HFFc6 (cell line): ENCODE measurements at places on chromosomes 13 and 19. TPM values are rescaled to one million over a fixed set of nuclear protein-coding genes. Genes with fewer than 3 reads are reported as not detected.

DNA sequence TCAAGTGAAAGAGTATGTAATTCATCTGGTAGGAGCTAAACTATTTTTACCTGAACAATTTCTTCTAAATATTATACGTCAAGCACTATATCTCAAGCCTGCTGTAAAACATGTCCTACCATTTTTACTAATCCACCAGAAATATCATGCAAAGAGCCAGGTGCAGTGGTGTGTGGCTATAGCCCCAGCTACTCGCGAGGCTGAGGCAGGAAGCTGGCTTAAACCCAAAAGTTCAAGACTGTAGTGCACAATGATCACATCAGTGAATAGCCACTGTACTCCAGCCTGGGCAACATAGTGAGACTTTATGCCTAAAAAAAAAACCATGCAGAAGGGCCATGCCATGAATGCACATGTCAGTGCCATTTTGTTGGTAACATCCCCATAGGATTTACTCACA is 20.7 kb upstream of the CLN5 start:
- DNase-seq = no peak
- peaks cover 27% of the 10 kb centered on the region for H3K27me3 ChIP-seq
- H3K36me3 ChIP-seq = no peaks in the 10 kb centered on the region

GRCh38 chr19:38433268-38433733 is at the start of gene RYR1:
RYR1 (plus strand) TSS chr19:38433691; CDS start chr19:38433830, 139 bp downstream.
- no peaks in the 10 kb centered on the region for H3K36me3 ChIP-seq
- no peaks in the 10 kb centered on the region; the same call in 1 of the 2 replicates for H3K4me1 ChIP-seq
- peaks cover 16% of the 10 kb centered on the region for H3K27me3 ChIP-seq

DNA sequence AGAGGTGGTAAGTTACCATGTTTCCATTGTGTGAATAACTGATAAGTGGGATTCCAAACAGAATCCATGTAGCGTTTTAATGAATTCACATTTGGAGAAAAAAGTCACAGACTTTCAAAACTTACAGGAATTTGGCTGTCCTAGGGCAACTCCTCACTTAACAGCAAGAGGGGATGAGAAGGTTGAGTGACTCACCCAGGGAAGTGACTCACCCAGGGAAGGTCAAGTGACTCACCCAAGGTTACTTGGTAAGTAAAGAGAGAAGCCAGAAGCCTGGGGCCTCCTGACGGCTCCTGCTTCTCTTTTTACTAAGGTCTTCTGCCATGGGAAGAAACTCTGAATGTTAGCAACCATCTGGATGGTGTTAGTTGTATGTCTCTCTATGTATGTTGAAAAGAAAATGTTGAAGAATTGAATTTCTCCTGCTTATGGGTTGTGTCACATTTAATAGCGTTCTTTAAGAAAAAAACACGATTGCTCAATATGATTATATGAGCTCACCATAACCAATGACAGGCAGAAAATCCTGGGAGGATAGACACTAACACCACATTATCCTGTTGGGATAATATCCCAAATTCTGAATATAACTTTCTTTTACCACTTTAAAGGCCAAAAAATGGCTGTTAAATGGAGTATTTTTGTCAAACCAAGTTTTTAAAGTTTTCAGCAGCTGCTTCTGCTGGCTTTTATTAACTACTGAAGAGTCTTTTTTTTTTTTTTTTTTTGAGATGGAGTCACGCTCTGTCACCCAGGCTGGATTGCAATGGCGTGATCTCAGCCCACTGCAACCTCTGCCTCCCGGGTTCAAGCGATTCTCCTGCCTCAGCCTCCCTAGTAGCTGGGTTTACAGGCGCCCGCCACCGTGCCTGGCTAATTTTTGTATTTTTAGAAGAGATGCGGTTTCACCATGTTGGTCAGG is 195.6 kb downstream of the GGACT start:
- peak; percentile 98 for DNase-seq
- H3K4me1 ChIP-seq = no peaks in the 10 kb centered on the region; the same call in 1 of the 2 replicates
- no peak overlapping the region for H3K27ac ChIP-seq
- no peaks in the 10 kb centered on the region for H3K27me3 ChIP-seq
- peaks cover 5% of the 10 kb centered on the region for H3K36me3 ChIP-seq

- H3K27me3 ChIP-seq = peaks cover 1% of the 10 kb centered on the region
- no peak overlapping the region for H3K4me3 ChIP-seq
- no peak for DNase-seq
- no peaks in the 10 kb centered on the region for H3K36me3 ChIP-seq
- H3K27ac ChIP-seq = no peak overlapping the region
- no peaks in the 10 kb centered on the region for H3K4me1 ChIP-seq
These were observed 22.3 kb downstream of the PEPD start for GRCh38 chr19:33499248-33499647.

DNA sequence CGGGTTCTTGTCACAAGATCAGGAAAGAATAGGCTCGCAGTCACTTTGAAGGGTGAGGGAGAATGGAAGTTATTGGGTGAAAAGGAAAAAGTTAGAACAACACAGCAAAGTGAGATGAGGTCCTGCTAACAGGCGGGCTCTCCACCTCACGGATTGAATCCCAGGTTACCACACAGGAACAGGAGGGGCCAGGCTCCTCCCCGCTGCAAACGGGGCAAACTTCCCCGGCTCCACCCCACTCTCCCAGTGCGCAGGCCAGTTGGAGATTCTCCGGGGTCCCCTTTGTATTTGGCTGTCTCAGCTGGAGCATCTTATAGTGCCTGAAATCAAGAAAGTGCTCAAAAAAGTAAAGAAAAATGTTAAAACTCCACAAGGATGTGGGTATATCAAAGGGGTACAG is 78.3 kb upstream of the IPO5 start:
- no peak overlapping the region for H3K4me3 ChIP-seq
- H3K4me1 ChIP-seq = peaks cover 26% of the 10 kb centered on the region
- no peak overlapping the region for H3K27ac ChIP-seq
- no peak for DNase-seq
- H3K36me3 ChIP-seq = no peaks in the 10 kb centered on the region

GRCh38 chr19:31648347-31648746 is 299.1 kb upstream of the TSHZ3 start:
- no peaks in the 10 kb centered on the region for H3K36me3 ChIP-seq
- DNase-seq = no peak
- no peak overlapping the region for H3K27ac ChIP-seq
- no peaks in the 10 kb centered on the region for H3K4me1 ChIP-seq

DNA sequence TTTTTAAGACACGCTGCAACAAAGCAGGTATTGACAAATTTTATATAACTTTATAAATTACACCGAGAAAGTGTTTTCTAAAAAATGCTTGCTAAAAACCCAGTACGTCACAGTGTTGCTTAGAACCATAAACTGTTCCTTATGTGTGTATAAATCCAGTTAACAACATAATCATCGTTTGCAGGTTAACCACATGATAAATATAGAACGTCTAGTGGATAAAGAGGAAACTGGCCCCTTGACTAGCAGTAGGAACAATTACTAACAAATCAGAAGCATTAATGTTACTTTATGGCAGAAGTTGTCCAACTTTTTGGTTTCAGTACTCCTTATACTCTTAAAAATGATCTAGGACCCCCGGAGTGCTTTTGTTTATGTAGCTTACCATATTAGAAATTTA is 1.2 kb downstream of the BRCA2 start:
- peak overlapping the region; percentile 100 for H3K27ac ChIP-seq
- no peaks in the 10 kb centered on the region for H3K27me3 ChIP-seq
- peaks cover 17% of the 10 kb centered on the region for H3K4me1 ChIP-seq
- H3K36me3 ChIP-seq = no peaks in the 10 kb centered on the region; the same call in 1 of the 2 replicates

GRCh38 chr13:27257233-27257568 is 5.8 kb downstream of the RPL21 start:
- H3K27ac ChIP-seq = no peak overlapping the region; the same call in 1 of the 2 replicates
- DNase-seq = no peak
- peaks cover 55% of the 10 kb centered on the region for H3K36me3 ChIP-seq
- no peak overlapping the region for H3K4me3 ChIP-seq
- peaks cover 2% of the 10 kb centered on the region; the same call in 1 of the 2 replicates for H3K27me3 ChIP-seq

DNA sequence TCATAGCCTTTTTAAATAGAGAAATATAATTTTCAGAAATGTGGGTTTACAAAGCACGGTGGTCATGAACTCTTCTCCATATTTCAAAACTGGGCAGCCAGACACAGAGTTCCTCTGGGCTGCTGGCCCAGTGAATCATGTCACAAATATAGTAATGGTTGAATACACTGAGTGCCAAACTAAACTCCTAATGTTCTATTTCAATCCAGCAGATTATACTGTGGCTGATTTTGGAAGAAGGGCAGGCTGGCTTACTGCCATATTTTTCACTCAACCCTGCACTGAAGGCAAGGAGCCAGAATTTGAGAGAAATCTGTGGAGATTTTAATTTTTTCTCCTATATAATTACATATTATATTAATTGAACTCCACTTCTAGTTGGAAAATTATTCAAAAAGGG is 17.0 kb upstream of the PRR20A start:
- no peak for DNase-seq
- no peak overlapping the region for H3K27ac ChIP-seq
- no peaks in the 10 kb centered on the region for H3K27me3 ChIP-seq
- no peaks in the 10 kb centered on the region for H3K36me3 ChIP-seq

DNA sequence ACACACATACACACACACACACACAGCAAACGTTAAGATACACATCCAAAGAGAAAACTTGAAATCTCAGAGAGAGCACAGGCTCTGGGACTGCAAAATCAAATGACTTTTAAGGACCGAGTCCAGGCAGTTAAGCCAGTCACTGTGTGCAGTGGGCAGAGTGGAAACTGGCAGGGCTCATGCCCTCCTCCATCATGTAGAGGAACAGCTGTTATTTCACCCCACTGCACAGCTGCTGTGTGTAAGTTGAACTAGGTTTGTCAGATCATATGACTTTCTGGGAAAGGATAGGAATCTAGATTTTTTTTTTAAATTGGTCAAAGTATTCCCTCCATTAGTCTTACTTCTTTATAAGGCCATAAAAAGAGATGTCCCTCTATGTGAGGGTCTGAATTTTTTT is 1002.1 kb downstream of the UQCRFS1 start:
- no peak overlapping the region for H3K4me3 ChIP-seq
- no peaks in the 10 kb centered on the region for H3K4me1 ChIP-seq
- H3K27me3 ChIP-seq = no peaks in the 10 kb centered on the region; the same call in 1 of the 2 replicates
- DNase-seq = no peak

DNA sequence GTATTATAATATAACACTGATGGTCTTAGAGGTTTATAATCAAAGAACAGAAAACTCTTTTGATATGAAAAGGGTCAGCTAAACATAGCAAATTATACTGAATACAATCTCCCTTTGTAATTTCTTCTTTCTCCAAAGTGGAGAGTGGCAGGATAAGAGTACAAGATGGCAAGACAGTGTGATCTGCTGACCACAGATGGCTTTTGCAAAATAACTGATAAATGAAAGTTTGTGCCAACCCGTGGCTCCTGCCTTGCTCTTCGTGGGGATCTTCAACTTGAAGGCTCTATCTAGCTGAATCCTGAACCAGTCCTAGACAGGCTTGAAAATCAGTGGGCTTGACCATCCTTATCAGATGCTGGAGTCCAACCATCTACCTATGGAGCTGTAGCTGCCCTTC is 185.7 kb downstream of the VWA8 start:
- no peaks in the 10 kb centered on the region for H3K4me1 ChIP-seq
- peaks cover 7% of the 10 kb centered on the region; the same call in 1 of the 2 replicates for H3K36me3 ChIP-seq
- no peaks in the 10 kb centered on the region for H3K27me3 ChIP-seq
- H3K4me3 ChIP-seq = no peak overlapping the region

- no peak overlapping the region for H3K27ac ChIP-seq
- no peak overlapping the region for H3K4me3 ChIP-seq
- H3K4me1 ChIP-seq = peaks cover 7% of the 10 kb centered on the region
- peak; percentile 63 for DNase-seq
These were observed 21.9 kb upstream of the CPB2 start for GRCh38 chr13:46126552-46127357.

GRCh38 chr19:45464852-45465441 is 2.8 kb upstream of the FOSB start:
- H3K4me3 ChIP-seq = no peak overlapping the region
- peaks cover 10% of the 10 kb centered on the region for H3K4me1 ChIP-seq
- no peaks in the 10 kb centered on the region for H3K36me3 ChIP-seq

DNA sequence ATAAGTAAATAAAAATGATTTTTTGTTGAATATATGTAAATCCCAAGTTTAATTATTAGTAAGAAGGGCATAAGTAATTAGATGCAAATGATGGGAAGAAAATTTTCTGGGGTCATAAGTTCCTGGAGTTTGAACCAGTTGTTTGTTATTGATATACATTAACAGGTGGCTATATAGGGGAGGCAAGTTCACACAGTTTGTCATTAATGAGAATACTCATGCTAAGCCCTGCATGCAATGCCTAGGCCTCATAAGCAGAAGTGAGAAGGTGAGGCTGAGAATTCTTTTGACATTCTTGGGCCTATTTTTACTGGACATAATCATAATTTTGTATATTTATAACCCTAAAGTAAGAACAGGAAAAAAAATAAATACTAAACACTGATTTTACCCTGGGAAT is 1210.7 kb upstream of the PCDH9 start:
- no peak for DNase-seq
- H3K4me1 ChIP-seq = no peaks in the 10 kb centered on the region
- no peaks in the 10 kb centered on the region for H3K27me3 ChIP-seq
- no peak overlapping the region for H3K27ac ChIP-seq

- no peaks in the 10 kb centered on the region; the same call in 1 of the 2 replicates for H3K36me3 ChIP-seq
- H3K27ac ChIP-seq = no peak overlapping the region
- H3K4me1 ChIP-seq = peaks cover 37% of the 10 kb centered on the region
- H3K27me3 ChIP-seq = peaks cover 2% of the 10 kb centered on the region
These were observed 3.1 kb upstream of the SUCLA2 start for GRCh38 chr13:48004201-48004600.

DNA sequence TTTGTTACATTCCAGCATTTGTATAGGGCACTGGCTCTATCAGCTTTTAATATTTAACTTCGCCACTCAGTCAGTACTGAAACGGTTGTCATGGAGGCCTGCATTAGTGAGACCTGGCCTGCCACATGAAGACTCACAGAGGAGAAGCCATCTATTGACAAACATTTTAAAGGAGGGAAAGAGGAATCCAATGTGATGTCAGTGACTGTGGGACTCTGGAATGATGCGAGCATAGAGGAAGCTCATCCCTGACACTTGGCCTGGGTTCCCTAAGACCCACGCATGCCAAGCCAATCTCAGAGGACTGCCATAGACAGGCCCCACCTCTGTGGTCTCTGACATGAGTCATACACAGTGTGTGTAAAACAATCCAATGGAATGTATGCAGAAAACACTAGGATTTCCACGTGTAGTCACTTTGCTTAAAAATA is 7.9 kb upstream of the DPY19L3 start:
- peak; percentile 83 for DNase-seq
- peaks cover 13% of the 10 kb centered on the region for H3K36me3 ChIP-seq
- no peak overlapping the region; the same call in 1 of the 2 replicates for H3K4me3 ChIP-seq
- peak overlapping the region; percentile 74 for H3K27ac ChIP-seq
- peaks cover 21% of the 10 kb centered on the region for H3K4me1 ChIP-seq

- DNase-seq = no peak
- peaks cover 51% of the 10 kb centered on the region for H3K4me1 ChIP-seq
- H3K27me3 ChIP-seq = peaks cover 2% of the 10 kb centered on the region; the same call in 1 of the 2 replicates
- peak overlapping the region; percentile 83 for H3K4me3 ChIP-seq
- peak overlapping the region; percentile 90 for H3K27ac ChIP-seq
These were observed 95.0 kb downstream of the ARHGEF7 start for GRCh38 chr13:111210091-111210490.

GRCh38 chr19:2507109-2507508 is 31.2 kb downstream of the GADD45B start:
- peak overlapping the region; percentile 37 for H3K4me3 ChIP-seq
- peak overlapping the region; percentile 68; the same call in 1 of the 2 replicates for H3K27ac ChIP-seq
- H3K4me1 ChIP-seq = peaks cover 21% of the 10 kb centered on the region
- H3K36me3 ChIP-seq = no peaks in the 10 kb centered on the region
- peak; percentile 45 for DNase-seq

- no peaks in the 10 kb centered on the region for H3K36me3 ChIP-seq
- H3K27me3 ChIP-seq = no peaks in the 10 kb centered on the region; the same call in 1 of the 2 replicates
- no peak for DNase-seq
These were observed 136.3 kb downstream of the DCT start for GRCh38 chr13:94343243-94343585.

TPRX1 gene
- not detected in 3 replicates for total RNA-seq

JSRP1 gene
- 0.83 to 0.87 TPM (median 0.84 TPM) in 3 replicates for total RNA-seq

IL4I1 gene
- total RNA-seq = 0.48 TPM in 1 of 2 replicates, not detected in the other

CGB7 gene
- 0.55 and 2.1 TPM in 2 replicates for total RNA-seq

C13orf42 gene
- total RNA-seq = not detected in 3 replicates

ZNF69 gene
- total RNA-seq = 2.8 to 7.7 TPM (median 7.4 TPM) in 3 replicates

TRAPPC6A gene
- total RNA-seq = 5.1 and 8.1 TPM in 2 replicates

FGF21 gene
- not detected in 3 replicates for total RNA-seq

GPC6 gene
- total RNA-seq = 2.9 to 3.9 TPM (median 3.0 TPM) in 3 replicates
